ENCODE measurements at places on chromosomes 12 and 14. TPM values are rescaled to one million over a fixed set of nuclear protein-coding genes. Genes with fewer than 3 reads are reported as not detected.

The ENDOU gene
- 0.55 TPM for total RNA-seq

The PRICKLE1 gene
- total RNA-seq = 7.6 TPM

The PPFIBP1 gene
- total RNA-seq = 65.2 TPM

- no peak for DNase-seq
These were observed 132.3 kb downstream of the SNAPC1 start for GRCh38 chr14:61894452-61895077.

DNA sequence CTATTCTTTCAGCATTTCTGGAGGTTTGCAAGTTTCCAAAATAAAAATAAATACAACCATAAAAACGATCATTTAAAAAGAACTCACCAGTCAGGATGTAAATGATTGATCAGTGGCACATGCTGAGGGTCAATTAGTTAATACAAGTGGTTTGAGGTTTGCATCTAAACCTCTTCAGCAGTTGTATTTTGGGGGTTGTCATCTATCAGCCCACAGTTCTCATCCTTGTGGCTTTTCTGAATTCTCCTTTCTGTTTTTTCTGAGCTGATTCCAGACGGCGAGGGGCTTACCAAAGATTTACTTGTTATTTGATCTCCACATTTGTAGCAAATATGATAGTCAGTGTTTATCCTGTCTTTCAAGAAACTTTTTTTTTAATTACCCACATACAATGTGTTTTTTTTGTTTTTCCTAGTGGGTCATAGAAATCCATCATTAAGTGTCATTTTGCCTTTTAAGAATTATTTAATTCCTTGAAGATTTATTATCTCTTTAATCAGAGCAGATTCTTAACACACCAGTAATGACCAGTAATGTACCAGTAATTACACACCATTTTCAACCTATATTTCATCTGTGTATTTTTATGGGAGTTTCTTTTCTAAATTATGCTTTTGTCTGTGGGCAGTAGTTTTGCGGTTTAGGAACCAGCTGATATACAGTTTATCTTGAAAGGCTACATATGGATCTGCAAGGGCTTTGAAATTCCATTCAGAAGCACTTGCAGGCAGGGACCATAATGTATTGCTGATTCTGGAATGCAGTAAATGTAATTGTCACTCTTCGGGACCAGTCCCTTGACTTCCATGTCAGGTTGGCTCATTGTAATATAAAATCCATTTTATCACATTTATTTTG is 56.3 kb upstream of the DAAM1 start:
- DNase-seq = no peak
